Ovary (tissue), 10 donors: ENCODE measurements at places on chromosomes 7 and 10. TPM values are rescaled to one million over a fixed set of nuclear protein-coding genes. Genes with fewer than 3 reads are reported as not detected.

The CALML3 gene
- not detected for total RNA-seq

The CYP2C8 gene
- 0.36 TPM for total RNA-seq

DNA sequence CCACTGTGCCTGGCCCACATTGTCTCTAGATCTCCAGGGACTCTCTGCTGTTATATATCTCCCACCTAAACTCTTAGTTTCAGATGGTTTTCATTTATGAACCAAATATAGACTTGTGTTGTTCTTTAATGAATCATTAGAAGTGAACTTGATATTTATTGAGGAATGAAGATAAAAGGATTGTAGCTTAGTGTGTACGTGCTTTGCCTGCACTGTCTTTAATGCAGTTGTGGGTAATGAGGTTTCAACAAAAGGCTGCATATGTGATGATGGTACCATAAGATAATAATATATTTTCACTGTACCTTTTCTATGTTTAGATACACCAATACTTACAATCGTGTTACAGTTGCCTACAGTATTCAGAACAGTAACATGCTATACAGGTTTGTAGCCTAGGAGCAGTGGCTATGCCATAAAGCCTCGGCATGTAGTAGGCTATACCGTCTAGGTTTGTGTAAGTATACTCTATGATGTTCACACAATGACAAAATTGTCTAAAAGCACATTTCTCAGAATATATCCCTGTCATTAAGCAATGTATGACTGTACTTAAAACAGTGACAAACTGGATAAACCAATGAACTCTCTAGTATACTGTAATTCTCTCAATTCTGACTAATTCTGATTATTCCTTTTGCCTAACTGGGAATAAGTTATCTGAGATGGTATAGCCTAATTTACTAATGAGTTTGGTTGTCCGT lies 25.2 kb downstream of the VCL start:
- DNase-seq, result no peak

DNA sequence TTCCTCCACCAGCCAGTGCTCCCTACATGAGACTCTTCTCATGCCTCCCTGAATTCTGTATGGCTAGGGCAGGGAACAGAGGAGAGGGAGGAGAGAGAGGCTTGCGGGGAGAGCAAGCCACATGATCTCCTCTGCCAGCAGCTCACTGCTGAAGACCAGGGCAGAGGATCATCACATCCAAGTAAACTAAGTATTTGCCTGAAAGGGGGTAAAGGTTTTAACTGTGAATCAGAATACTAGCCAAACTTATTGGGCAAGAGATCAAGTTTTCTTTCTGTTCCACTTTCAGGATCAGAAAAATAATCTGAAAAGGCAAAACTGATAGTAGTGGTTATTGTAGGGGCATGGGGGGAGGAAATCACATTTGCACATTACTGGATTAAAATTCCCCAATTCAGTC lies 17.8 kb upstream of the ERCC6 start:
- no peak for DNase-seq

DNA sequence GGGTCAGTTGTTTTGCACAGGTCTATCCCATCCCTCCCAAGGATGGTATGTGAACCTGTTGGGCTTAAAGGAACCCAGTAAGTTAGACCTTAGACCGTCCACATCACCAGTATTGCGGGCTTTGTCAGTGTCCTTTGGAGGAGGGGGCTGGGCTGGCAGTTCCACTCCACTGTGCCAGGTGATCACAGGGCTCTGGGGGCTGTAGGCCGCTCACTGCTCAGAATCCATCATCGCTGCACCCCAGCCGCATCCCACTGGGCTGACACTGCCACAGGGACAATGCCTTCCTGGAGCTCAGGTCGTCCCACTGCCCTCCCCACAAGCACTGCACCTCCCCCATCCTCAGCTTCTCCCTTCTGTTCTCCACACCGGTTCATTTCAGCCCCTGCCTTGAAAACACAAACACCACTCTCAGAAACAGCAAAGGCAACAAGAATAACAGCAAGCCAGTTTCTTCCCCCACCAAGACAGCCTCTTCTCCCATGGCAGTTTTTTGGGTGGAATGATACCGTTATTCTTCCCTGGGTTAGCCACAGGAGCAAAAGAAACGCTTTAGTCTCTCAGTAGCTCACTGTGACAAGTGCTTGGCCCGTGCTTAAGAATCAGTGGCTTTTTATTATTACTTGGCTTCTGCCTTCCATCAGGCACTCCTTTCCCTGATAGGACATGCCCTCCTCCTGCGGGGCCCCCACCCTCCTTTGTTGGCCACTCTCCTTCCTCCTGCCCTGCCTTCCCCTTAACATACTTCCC lies 111.2 kb downstream of the GRK5 start:
- no peak for DNase-seq

GRCh38 chr7:74049997-74050798 lies 22.2 kb downstream of the ELN start:
- DNase-seq, result no peak

- no peak for DNase-seq
Observed at GRCh38 chr7:6252748-6253147, 19.7 kb downstream of the CYTH3 start.

DNA sequence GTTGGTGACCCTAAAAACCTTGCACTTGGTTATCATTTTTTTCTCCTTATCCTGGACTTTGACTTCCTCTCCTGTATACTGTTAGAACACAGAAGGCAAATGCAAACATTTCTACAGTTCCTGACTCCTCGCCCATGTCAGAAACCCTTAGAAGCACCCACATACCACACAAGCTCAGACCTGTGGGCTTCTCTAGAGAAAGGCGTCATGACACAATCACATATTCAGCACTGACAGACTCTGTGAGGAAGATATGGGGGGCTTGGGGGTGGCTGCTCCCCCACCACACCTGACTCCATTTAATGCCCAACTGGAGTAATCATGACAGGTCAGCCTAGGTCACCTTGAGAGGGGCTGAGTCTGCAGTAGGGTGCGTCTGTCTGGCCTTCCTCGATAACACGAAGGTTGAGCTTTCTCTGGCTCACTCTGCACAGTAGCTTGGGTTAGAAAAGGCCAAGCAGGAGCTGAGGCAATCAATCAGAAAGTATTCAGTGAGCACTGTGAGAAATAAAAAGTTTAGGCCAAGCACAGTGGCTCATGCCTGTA lies 50.9 kb downstream of the CCDC3 start:
- no peak for DNase-seq

GRCh38 chr10:6583447-6583846 lies 3.4 kb upstream of the PRKCQ start:
- DNase-seq, result no peak

- no peak for DNase-seq
Observed at GRCh38 chr10:116947841-116948529, 57.0 kb downstream of the SHTN1 start.

DNA sequence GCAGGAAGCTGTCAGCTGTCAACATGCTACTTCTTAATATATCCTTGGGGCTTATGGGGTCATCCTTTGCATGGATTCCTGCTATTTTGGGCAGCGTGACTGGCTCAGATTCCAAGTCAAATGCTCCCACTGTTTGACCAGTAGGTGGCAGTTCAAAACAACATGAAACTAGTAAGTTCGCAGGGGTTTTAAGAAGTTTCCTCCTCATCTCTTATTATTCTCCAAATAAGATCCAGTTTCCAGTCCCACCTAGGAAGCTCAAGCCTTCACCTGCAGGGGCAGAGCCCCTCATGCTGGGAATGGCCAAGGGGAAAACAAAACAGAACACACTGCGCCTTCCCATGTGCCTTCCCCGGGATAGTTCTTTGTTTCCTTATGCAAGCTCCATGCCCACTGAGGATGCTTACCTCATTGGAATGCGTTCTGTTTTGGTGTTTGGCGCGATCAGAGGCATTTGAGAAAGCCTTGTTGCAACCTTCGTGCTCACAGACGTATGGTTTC lies 259.8 kb downstream of the GLI3 start:
- no peak for DNase-seq
